ENCODE measurements at places on chromosomes 2 and 18.

- no peak for DNase-seq
These were observed 72.3 kb downstream of the FMNL2 start for GRCh38 chr2:152407204-152407721.

GRCh38 chr18:3323900-3324299 is 62.0 kb downstream of the MYL12B start:
- DNase-seq = no peak

- DNase-seq = no peak
These were observed 96.2 kb upstream of the RMP24 start for GRCh38 chr18:35876243-35876642.

DNA sequence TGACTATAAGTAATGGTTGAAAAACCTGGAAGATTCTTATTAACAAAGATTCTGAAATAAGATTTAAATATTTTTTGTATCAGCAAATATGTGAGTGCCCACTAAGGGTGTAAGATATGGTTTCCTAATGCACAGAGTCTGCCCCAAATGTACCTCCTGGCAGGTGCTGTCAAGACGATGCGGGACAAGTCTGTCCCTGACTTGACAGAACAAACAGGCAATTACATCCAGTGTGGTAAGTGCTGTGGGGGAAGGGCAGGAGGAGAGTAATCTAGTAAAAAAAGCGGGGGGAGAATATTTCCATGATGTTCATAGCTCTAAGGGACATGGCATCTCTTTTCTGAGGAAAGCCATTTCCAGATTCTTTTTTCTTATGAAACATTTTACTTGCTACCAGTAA is 127.5 kb downstream of the COL4A4 start:
- no peak for DNase-seq

GRCh38 chr2:31429040-31429439 is 14.5 kb upstream of the XDH start:
- DNase-seq = no peak

DNA sequence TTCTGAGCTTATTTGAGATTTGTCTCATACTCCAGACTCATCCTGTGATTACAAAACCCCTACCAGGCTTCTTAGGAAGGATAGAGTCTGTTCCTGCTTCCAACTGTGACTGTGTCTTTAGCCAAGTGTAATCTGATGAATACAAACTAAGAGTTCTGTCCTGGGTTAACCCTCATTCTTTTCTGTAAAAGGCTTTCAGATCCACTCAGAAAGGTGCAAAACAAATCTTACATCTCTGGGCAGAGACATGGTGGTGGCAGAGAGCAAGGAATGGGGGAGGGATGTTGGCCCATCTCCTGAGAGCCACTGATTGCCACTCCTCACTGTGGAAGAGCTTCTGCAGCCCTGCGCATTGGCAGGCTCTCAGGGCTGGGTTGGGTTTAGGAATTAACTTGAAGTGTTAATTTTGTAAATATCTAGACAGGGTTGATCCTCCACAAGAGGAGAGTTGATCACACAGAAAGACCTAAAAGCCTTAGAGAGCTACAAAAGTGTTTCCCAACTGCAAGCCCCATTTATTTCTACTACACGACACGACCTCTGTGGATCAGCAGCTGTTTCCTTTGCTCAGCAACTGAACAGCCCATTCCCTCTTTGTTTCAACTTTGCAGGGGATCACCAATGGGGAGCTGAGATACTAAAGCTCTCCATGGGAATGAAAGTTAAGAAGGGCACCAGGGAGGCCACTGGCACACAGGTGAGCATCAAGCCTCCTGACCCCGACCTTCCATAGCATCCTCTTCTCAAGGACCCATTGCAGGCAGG is 23.7 kb upstream of the SPTBN1 start:
- no peak for DNase-seq

GRCh38 chr2:29844713-29845326 is 76.6 kb downstream of the ALK start:
- no peak for DNase-seq

GRCh38 chr18:49623571-49623970 is 61.7 kb downstream of the LIPG start:
- no peak for DNase-seq

- DNase-seq = no peak
These were observed 115.4 kb downstream of the ACAA2 start for GRCh38 chr18:49697757-49698524.

DNA sequence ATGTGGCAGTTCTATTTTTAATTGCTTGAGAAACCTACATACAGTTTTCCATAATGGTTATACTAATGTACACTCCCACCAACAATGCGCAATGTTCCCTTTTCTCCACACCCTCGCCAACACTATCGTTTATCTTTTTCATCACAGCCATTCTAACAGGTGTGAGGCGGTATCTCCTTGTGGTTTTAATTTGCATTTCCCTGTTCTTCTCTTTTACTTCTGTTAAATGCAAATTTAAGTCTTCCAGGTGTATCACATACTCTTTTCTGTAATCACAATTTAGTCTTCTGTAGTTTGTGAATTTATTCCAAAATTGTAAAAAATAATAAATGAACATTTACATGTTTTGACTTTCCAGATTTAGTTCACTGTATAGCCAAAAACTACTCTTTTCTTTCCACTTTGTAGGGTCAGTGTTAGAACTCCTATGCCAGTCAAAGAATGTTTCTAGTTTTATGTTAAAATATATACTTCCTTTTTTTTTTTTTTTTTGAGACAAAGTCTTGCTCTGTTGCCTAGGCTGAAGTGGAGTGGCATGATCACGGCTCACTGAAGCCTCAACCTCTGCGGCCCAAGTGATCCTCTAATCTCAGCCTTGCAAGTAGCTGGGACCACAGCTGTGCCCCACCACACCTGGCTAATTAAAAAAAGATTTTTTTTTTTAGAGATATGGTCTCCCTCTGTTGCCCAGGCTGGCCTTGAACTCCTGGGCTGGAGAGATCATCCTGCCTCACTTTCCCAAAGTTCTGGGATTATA is 15.4 kb upstream of the ACYP2 start:
- no peak for DNase-seq

- no peak for DNase-seq
These were observed 834.9 kb upstream of the SALL3 start for GRCh38 chr18:78144669-78145068.

DNA sequence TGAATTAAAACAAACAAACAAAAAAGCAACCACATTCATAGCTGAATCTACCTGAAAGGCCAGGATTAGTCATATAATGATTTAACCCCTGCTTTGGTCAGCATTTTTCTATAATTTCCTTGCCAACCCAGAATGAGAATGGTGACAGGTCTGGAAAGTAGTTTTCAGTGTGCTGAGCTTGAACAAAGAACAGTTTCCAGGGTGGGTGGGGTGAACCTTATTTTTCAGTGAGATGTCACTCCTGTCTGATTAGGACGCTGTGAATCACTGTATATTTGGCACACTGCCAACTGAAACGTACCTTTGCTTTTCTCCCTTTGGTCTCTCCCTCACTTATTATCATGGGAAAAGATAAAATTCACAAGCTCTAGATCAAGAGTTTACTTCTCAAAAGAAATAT is 35.0 kb upstream of the DSC1 start:
- DNase-seq = no peak

GRCh38 chr2:98944775-98945174 is 8.8 kb upstream of the CRACDL start:
- DNase-seq = no peak

DNA sequence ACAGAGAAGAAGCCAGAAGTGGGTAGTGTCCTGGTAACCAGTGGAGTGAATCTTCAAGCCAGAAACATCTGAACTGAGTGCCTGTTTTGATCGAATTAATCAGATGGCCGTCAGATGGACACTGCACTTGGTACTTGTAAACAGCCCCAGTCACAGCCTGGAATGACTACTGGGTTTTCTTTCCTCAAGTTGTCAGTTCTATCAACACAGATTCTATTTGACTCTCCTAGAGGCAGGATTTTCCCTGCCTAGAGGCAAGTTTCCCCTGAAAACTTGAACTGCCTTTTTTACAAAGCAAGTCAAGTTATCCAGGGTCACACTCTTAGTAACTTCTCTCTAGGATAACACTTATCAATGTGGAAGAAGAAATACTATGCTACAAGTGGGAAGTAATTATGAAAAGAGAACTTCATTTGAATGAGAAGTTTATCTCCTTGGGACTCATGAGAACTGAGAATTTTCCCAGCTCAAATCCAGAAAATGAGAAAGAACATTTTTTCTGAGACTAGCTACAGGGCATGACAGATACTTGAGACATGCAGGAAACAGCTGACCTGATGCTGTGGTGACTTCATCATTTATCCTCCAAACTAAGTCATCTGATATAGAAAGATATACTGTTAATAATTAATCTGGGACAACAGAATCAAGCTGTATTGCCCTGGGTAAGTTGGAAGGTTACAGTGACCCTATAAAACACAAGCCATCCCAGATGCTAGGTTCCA is 36.0 kb downstream of the SULT1C2 start:
- DNase-seq = no peak

GRCh38 chr2:38598991-38599295 is 3.8 kb downstream of the HNRNPLL start:
- no peak for DNase-seq

- no peak for DNase-seq
These were observed 66.2 kb downstream of the STAT1 start for GRCh38 chr2:190947711-190948251.

DNA sequence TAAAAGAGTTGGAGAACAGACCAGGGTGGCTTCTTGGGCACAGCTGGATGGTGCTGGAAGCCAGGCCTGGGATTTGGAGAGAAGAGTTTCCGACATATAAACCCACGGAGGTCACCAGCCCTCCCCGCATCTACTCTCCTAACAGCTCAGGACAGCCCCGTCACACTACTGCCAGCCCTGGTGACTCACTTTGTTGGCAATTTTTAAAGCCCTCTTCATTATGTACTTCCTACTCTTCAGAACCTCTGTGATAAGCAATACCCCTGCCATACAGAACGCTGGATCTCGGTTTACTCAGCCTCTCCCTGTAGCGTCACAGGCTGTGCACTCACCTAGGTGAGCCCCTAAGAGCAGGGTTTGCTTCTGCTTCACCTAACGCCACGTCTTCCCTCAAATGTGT is 48.1 kb downstream of the ID2 start:
- no peak for DNase-seq

DNA sequence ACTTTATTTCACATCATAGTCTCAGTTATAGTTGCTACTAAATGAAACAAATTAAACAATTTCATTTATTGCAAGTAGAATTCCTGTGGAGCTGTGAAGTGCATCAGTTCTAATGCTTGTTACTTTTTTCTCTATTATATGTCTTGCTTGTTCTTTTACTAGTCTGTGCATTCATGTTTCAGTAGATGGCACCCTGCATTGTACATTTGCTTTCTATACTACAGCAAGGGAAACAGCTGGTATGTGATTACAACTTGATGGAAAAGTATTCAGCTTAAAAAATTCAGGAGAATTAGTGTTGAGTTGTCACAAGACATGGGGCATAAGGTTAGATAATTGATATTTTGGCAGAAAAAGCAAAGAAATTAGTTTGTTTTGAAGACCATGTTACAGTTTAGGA is 72.3 kb downstream of the TANK start:
- DNase-seq = no peak

GRCh38 chr2:128405981-128406613 is 87.4 kb upstream of the HS6ST1 start:
- DNase-seq = no peak

GRCh38 chr2:168189835-168190569 is 57.4 kb downstream of the STK39 start:
- no peak for DNase-seq

DNA sequence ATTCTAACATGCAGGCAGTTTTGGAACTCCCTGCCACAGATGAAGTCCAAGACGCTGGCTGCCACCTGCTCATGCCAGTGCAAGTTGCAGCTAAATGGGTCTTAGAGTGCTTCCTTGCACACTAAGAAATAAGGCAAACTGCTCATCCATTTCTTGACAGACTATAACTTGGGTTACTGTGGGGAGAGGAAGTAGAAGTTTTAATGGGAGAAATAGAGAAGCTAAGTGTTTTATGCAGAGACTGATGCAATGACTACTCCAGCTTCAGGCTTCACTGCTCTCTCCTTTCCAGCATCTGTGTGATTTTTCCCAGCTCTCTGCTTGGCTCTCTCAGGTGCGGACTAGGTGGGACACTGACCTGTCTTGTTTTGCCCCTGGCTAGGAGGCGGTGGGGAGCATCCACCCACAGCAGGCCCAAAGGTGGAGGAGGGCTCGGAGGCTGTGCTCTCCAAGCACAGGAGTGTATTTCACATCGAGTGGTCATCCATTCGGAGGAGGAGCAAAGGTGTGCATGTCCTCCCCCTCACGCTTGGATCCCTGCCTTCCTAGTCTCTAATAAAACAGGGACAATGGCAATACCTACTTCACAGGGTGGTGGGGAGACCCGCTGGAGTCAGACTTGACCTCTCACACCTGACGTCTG is 48.2 kb downstream of the SLC14A2 start:
- DNase-seq = no peak

DNA sequence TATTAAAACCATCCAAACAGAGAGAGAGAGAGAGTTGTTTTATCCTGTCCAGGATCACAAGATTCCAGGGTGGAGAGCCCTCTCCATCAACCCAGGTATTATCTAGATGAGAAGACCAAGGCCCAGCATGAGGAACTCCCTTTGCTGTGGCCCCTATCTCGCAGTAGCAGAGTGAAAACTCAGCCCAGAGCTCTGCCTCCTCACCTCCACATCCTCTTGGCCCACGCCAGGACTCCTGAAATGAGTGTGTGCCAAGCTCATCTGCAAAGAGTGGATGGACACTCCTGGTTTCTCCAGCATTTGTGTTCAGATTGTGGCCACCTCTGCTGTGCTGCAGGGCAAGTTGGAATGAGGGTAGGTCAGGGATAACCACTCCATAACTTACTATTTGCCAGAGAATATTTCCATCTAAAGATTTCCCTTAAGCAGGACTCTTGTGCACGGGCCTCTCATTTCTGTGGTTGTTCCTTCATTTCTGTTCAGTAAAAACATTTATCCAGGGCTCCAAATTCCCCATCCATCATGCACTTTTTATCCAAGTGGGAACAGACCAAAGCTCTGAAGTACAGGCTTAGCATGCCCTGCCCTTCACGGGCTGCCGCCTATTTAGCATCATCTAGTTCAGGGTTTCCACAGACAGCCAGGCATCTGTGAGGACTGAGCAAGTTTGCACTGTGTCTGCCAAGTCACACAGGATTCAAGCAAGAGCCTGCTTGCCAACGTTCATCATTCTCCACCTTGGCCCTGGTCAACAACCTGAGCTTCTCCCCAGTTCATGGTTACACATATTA is 583.2 kb upstream of the ID2 start:
- DNase-seq = no peak

- DNase-seq = no peak
These were observed 53.8 kb downstream of the SMAD7 start for GRCh38 chr18:48896875-48897511.

- no peak for DNase-seq
These were observed 15.2 kb upstream of the ANKRD53 start for GRCh38 chr2:70962885-70963878.

- DNase-seq = no peak
These were observed 763.5 kb downstream of the SUCLG1 start for GRCh38 chr2:83695530-83695929.

DNA sequence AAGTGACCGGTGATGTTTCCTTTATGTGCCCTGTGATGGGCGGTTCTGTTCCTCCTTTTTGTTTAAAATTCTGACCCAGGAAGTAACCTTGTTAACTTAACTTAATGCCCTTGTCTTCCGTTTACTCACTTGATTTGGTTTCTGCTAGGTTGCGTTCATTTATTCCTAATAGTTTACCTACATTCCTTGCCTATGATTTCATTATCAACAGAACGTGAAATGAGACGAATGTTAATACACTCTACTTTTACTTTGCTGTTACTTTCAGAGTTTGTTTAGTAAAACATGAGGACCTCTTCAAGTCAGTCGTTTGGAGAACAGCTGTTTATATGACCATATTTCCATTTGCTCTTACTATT is 638 bp downstream of the CEP192 start:
- no peak for DNase-seq

All from activated T-helper 1 cell treated with anti-CD3 and anti-CD28 coated beads, Interleukin-2, amount 50 U/mL, for 16 hours (primary cell).